ENCODE measurements at places on chromosomes 2 and 18.

DNA sequence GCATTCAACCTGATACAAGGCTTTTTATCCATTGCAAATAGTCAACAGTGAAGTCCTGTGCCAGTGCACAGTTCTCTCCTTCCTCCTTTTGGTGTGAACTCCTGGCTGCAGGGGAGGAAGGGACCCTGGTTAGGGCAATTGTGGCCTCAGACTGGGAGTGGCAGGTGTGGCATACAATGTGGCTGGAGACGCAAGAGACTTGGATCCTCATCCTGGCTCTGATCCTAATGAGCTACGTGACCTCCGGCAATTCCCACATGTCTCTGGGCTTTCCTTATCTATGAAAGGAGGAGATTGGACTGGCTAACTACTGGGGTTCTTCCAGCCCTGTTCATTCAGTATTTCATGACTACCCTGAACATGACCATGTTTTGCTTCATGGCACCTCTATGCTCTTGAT lies 10.5 kb upstream of the IL1A start:
- no peak for DNase-seq

DNA sequence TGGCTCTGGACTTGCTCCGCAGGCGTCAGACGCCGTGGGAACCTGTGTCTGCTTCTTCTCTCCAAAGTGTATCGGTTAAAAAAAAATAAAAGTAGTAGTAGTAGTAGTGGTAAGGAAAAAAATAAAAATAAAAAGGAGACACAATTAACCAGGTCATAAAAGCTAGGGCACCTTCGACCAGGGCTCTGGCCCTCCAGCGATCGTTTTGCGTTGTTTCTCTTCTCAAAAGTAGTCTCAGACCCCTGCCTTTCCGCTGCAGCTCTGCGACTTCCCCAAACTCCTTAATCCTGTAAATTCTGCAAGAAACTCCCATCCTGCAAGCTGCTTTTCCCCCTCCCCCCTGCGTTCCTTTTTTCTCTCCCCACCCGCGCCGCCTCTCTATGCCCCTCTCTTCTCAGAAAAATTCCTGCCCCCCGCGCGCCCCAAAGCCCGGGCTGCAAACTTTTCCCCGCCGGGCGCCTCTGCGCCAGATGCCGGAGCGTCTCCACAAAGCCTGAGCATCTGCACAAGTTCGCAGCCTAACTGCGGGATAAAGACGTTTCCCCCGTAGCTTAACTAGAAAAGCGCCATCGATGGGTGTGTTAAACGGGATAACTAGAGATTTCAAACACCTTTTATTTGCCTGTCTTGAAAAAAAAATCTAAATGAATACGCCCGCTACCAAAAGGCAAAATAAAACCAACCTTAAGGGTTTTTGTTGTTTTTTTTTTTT lies 1.8 kb upstream of the SALL3 start:
- no peak for DNase-seq

GRCh38 chr2:208711598-208711997 lies 305.0 kb downstream of the PTH2R start:
- DNase-seq = no peak

- peak; percentile 12 for DNase-seq
Measured at GRCh38 chr2:64695721-64696261, 42.1 kb upstream of the SERTAD2 start.

GRCh38 chr2:120667981-120668380 lies 67.7 kb upstream of the GLI2 start:
- peak; percentile 93 for DNase-seq
